Thyroid gland (tissue), 4 donors: ENCODE measurements at places on chromosomes 4 and X. TPM values are rescaled to one million over a fixed set of nuclear protein-coding genes. Genes with fewer than 3 reads are reported as not detected.

DNA sequence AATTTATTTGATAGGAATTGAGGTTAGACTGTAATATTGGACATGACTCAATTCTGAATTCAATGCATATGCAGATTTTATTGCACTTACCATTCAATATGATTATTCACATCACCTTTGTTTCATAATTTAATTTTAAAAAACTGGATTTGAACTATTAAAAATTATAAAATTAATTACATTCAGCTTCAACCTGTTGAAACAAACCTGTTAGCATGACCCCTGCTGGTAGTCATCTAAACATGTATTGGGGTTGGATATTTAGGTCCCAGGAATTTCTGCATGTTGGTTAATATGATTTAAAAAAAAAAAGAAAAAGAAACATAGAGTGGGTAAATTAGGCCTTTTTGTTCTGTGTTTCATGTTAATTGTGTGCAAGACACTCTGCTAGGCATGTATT lies 85.9 kb downstream of the ARSJ start:
- DNase-seq: no peak

DNA sequence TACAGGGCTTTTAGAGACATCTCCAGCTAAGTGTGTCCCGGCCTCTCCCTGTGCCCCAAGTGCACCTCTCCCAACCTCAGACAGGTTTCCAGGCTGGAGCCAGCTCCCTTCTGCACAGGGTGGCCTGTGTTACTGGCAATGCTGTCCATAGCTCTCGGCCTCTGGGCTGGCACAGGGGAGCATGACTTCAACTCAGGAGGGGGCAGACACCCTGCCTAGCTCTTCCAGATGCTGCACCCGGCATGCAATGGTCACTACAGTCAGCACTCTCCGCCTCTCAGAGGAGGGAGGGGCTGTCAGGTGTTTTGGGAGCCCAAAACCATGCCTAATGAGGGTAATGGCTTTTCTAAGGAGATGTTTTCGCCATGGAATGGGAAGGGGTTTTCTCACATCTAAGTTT lies 2.4 kb upstream of the IRAK1 start:
- DNase-seq: no peak

DNA sequence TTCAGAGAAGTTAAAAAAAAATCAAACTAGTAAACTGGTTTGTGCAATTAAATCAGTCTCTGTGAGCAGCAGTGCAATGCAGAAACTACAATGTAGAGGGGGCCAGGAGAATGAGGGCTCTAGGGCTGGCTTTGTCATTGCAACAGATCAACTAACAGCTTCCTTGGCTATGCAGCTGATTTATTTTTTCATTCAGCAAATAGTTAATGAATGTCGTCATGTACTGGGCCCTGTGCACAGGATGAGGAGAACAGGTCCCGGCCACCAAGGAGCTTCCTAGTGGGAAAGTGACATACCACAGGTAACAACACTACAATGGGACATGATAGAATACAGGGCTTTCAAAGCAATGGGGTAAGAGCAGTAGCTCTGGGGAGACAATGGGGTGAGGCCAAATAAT lies 190.1 kb downstream of the NSUN7 start:
- DNase-seq: no peak

Gene LIAS
- total RNA-seq: 18.9 TPM

Gene AFP
- not detected for total RNA-seq

Gene MSX1
- total RNA-seq: 12.3 TPM

- DNase-seq: no peak
Observed at GRCh38 chr4:169189372-169189771, 81.4 kb downstream of the SH3RF1 start.

Gene ASB5
- not detected for total RNA-seq

Gene GK
- total RNA-seq: 9.5 TPM

DNA sequence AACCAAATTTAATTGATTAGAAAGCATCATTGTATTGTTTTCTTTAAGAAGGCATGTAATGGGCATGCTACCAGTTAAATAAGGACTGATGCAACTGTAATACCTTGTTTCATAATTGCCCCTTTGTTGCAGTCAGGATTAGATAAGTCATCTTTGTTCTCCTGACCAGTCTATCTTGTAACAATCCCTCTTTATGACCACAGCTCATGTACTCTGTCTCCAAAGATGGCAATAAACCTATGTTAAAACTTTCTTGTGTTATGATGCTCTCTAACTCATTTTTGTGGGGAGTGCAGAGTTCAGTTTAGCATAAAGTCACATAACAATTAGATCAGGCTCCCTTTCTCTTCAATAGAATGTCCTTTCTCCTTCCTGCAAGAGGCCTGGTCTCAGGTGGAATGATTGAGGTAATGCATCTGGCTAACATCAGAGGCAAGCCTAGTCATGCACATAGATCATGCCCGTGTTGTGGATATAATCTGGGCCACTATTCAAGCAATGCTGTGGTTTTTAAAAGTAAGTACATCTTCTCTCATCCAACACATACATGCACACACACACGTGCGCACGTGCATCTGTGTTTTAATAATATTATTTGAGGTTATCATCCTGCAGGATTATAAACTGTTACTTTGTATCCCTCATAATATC lies 45.6 kb downstream of the TMEM154 start:
- no peak for DNase-seq

Gene C4orf46
- 15.4 TPM for total RNA-seq

- no peak for DNase-seq
Observed at GRCh38 chr4:111174331-111174730, 551.5 kb upstream of the PITX2 start.

Gene GPR34
- 8.9 TPM for total RNA-seq

DNA sequence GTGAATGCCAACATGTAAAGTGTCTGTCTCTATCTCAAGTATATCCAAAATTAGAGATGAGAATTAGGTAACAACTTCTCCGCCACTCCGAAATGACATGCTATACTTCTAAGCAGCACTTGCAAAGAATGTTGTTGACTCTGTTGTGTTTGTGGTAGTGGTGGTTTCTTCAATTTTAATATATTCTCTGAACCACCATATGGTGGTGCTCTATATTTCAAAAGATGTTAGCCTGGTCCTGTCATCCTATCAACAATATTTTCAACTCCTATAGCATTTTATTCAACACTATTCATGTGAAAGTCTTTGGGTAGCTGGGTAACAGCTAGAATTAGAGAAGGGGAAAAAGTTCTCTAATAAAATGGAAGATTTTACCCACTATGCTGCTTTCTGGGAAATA lies 1622.8 kb upstream of the IGFBP7 start:
- no peak for DNase-seq

Gene EXOC1L
- total RNA-seq: not detected

GRCh38 chr4:147050356-147050765 lies 104.7 kb upstream of the TTC29 start:
- DNase-seq: no peak

Gene SSX4
- not detected for total RNA-seq

- DNase-seq: no peak
Observed at GRCh38 chr4:22190855-22191254, 242.3 kb upstream of the KCNIP4 start.

- no peak for DNase-seq
Observed at GRCh38 chr4:27701606-27702005, 841.0 kb downstream of the STIM2 start.

DNA sequence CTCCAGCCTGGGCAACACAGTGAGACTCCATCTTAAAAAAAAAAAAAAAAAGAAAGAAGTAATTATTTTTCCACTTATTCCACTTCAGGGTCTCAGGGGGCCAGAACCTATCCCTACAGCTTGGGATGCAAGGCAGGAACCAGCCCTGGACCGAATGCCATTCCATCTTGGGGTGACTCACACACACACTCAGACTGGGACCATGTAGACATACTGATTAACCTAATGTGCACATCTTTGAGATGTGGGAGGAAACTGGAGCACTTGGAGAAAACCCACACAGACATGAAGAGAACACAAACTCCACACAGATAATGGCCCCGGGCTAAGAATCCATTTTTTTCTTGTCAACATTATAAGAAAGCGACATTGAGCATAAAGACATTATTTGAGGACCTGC lies 132.5 kb downstream of the PTTG2 start:
- DNase-seq: no peak

DNA sequence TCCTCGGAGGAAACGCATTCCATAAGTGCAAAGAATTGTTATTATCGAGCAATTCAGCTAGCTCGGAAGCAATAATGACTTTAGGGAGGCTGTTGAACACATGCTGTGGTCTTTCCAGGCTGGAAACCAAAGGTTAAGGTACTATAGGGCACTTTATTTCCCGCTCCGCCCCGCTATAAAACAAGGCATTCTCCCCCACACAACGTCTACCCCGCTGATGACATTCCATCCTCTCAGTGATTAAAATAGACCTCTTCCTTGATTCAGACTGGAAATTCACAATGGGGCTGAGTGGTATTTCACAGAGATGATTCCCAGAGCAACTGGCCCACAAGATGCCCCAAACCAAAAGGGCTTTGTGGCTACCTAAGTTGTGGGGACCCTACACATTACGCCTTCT lies 196.4 kb downstream of the STIM2 start:
- DNase-seq: no peak

Gene MAP3K15
- total RNA-seq: not detected

GRCh38 chr4:36269101-36269500 lies 12.3 kb upstream of the DTHD1 start:
- no peak for DNase-seq

Gene KLHL13
- total RNA-seq: 1.9 TPM
